Lung microvascular endothelial cell (primary cell): ENCODE measurements at places on chromosomes 12 and 14. TPM values are rescaled to one million over a fixed set of nuclear protein-coding genes. Genes with fewer than 3 reads are reported as not detected.

DNA sequence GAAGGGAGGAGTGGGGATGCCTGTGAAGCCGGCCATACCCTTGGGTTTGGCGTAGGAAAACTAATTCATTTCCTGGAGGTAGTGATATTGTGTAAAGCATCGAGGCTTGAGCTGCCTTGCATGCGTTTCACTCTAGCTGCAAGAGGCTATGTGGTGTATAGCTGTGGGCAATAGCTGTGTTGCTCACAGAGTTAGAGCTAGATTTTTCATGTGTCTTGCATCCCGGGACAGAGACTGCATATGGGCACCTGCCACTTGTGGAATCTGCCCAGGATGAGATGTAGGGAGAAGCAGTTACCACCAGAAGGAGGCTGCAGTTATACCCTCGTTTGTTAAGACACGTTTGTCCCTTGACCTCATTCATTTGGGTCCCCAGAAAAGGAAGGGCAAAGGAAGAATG lies 106.7 kb downstream of the KTN1 start:
- no peak for DNase-seq

DNA sequence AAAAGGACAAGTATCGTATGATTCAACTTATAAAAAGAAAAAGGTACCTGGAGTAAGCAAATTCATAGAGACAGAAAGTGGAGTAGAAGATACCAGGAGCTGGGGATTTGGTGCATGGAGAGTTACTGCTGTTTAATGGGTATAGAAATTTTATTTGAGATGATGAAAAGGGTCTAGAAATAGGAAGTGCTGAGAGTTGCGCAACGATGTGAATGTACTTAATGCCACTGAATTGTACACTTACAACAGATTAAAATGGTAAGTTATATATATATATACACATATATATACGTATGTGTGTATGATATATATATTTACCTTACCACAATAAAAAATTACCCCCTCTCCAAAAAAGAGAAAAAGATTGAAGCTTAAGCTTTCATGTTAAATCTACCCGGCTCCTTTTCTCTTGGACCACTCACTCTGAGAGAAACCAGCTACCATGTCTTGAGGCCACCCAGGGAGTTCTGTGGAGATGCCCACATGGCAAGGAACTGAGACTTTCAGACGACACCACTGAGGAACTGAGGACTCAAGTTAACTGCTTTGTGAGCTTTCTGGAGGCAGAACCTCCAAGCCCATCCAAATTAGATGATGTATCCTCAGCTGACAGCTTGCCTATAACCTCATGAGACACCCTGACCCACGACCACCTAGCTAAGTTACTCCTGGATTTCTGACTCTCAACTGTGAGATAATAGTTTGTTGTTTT lies 130.0 kb upstream of the BTG1 start:
- DNase-seq: no peak

DNA sequence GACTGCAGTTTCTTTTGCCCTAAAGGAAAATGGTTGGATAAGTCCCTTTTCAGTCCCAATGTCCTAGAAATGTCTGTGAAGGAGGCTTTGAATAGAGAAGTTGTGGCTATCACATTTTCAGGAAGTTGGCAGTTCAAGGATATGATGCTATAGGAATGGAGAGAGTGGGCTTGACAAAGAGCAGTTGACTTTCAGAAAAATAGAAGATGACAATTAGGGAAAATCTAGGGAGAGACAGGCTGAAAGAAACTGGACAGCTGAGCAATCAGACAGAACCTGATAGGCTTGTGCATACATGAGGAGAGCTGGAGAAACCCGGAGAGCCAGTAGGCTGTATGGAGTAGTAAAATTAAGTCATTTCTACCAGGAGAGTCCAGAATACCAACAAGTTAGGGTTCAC lies 50.5 kb downstream of the LMNTD1 start:
- no peak for DNase-seq

Gene C12orf50
- not detected in 2 replicates for total RNA-seq

GRCh38 chr12:56629459-56630179 lies 507 bp downstream of the BAZ2A start:
- DNase-seq: peak; percentile 34

Gene GAS2L3
- total RNA-seq: 13.5 and 17.7 TPM in 2 replicates

Gene A2M
- total RNA-seq: 3.8 and 19.0 TPM in 2 replicates

GRCh38 chr12:89135976-89136634 lies 216.2 kb downstream of the DUSP6 start:
- peak; percentile 62 for DNase-seq

DNA sequence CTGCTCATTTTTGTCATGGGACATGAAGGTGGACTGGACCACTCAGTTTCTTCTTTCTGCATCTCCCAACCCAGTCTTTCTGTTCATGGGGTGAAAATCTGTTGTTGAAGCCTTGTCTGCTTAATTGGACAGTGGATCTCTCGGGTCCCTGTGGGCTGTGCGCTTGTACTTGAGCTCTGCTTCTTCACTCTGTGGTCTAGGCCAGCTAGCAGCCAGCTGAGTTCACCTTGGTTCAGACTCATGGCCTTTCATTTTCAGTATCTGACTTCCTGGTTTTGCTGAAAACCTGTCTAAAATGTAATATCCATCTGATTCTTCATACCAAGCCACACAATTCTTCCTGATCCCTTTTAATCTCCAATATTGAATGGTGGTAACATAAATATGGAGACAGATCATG lies 117.2 kb downstream of the LRRK2 start:
- DNase-seq: no peak
